ENCODE measurements at places on chromosomes 13 and 19. TPM values are rescaled to one million over a fixed set of nuclear protein-coding genes. Genes with fewer than 3 reads are reported as not detected.

DNA sequence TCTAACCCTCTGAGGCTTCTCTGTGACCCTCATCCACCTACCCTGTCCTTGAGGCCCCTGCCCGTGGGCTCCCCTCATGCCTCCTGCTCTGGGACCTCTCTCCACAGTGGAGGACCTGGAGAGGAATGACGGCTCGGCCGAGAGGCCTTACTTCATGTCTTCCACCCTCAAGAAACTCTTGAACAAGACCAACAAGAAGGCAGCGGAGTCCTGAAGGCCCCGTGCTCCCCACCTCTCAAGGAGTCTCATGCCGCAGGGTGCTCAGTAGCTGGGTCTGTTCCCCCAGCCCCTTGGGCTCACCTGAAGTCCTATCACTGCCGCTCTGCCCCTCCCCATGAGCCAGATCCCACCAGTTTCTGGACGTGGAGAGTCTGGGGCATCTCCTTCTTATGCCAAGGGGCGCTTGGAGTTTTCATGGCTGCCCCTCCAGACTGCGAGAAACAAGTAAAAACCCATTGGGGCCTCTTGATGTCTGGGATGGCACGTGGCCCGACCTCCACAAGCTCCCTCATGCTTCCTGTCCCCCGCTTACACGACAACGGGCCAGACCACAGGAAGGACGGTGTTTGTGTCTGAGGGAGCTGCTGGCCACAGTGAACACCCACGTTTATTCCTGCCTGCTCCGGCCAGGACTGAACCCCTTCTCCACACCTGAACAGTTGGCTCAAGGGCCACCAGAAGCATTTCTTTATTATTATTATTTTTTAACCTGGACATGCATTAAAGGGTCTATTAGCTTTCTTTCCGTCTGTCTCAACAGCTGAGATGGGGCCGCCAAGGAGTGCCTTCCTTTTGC, 10.8 kb upstream of the ILF3 start:
- H3K36me3 ChIP-seq = peaks cover 29% of the 10 kb centered on the region
- H3K27ac ChIP-seq = no peak overlapping the region
- H3K4me3 ChIP-seq = no peak overlapping the region
- peaks cover 5% of the 10 kb centered on the region for H3K4me1 ChIP-seq
- DNase-seq = no peak

DNA sequence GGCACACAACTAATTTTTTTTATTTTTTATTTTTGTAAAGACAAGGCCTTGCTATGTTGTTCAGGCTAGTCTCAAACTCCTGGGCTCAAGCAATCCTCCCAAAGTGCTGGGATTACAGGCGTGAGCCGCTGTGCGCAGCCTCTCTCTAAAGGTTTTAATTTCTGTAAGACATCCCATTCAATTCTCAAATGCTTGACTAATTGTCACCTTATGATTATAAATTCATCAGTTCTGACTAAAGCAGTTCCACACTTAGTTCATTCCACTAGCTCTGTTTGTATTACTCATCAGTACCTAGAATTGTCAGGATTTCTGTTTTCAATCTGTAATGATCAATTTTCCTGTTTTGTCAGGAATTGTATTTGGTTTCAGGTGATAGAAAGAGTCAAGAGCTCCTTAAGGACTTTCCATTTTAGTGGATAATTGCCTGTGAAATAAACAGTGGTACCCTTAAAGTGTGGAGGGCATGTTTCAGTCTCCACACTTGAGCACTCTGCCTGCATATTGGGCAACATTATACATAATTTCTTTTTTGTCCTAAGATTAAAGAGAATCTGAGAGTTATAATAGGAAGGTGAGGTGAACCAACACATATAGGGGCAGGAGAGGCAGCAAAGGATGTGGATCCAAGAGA, 27.6 kb downstream of the GPALPP1 start:
- H3K36me3 ChIP-seq = peaks cover 84% of the 10 kb centered on the region
- H3K4me3 ChIP-seq = no peak overlapping the region
- H3K4me1 ChIP-seq = no peaks in the 10 kb centered on the region
- H3K27me3 ChIP-seq = no peaks in the 10 kb centered on the region
- no peak overlapping the region for H3K27ac ChIP-seq
- DNase-seq = no peak

- H3K4me1 ChIP-seq = peaks cover 8% of the 10 kb centered on the region
- H3K27me3 ChIP-seq = no peaks in the 10 kb centered on the region
- DNase-seq = no peak
Measured at GRCh38 chr13:24910502-24911132, 146.6 kb downstream of the RNF17 start.

DNA sequence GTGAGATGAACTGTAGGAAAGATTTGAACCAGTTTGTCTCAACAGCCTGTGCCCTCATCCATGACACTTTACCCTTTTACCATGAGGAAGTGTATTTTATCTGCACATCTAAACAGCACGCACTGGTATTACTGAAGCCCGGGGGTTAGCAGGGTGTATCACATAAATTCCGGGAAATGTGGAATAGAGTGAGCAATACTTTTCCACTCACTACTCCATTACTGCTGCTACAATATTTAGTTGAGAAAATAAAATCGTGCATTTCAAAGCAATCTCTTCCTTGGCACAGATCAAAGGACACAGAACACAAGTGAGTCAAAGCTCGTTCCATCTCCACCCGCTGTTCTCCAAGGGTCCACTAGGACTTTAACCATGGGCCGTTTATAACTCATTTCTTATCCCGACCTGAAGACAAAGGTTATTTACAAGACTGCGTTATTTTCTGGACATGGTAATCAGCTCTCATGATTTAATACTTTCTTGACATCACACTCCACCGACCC, 35.2 kb downstream of the STK24 start:
- no peaks in the 10 kb centered on the region for H3K27me3 ChIP-seq
- peaks cover 14% of the 10 kb centered on the region for H3K36me3 ChIP-seq
- DNase-seq = no peak
- peaks cover 41% of the 10 kb centered on the region for H3K4me1 ChIP-seq

GRCh38 chr19:44856421-44857083, 10.5 kb downstream of the NECTIN2 start:
- no peak overlapping the region for H3K4me3 ChIP-seq
- H3K4me1 ChIP-seq = peaks cover 19% of the 10 kb centered on the region
- peak; percentile 21 for DNase-seq
- no peaks in the 10 kb centered on the region for H3K27me3 ChIP-seq
- H3K36me3 ChIP-seq = no peaks in the 10 kb centered on the region
- peak overlapping the region; percentile 41 for H3K27ac ChIP-seq

DNA sequence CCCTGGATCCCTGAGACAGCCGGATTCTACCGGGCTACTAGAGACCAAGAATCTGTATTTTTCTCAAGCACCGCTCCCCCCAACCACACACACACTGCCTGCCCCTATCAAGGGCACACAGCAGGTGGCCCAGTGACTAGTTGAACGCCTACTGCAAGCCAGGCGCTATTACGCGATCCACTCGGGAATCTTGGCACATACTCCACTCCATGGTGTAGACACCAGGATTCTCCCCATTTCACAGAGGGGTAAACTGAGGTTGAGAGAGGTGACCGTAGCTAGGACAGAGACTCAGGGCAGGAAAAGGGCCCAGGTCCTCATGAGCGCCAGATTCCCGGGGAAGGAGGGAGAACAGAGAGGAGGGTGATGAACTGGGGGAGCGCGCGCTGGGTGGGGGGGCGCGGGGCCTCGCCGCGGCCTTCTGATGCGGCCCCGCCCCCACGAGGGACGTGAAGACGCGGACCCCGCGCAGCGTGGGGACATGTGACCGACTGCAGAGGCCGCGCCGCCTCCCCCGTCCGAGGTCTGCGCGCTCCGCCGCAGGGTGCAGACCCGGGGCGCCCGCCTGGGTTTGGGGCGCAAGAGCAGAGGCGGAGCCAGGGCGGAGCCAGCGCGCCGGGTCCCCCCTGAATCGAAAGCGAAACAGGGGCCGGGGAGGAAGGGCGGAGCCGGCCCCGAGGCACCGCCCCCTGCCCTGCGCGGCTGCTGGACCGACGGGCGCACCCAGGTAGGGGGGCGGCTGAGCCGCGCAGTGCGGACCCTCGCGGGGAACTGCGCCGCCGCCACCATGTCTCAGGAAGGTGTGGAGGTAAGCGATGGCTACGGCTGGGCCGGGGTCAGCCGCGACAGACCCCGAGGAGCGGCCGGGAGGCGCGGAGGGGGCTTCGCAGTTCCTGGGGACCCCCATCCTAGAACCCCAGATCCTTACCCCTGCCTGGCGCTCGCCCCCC, at the start of gene SHFL:
Gene SHFL, plus strand, starts transcription at position 677 of the 950 bp plus-strand sequence. Its CDS starts 111 bp downstream, at position 788.
- peaks cover 20% of the 10 kb centered on the region for H3K36me3 ChIP-seq
- H3K27me3 ChIP-seq = no peaks in the 10 kb centered on the region
- no peak within 1 kb of the TSS for H3K27ac ChIP-seq
- H3K4me3 ChIP-seq = peak within 1 kb of the TSS; percentile 89
- peaks cover 20% of the 10 kb centered on the region for H3K4me1 ChIP-seq

DNA sequence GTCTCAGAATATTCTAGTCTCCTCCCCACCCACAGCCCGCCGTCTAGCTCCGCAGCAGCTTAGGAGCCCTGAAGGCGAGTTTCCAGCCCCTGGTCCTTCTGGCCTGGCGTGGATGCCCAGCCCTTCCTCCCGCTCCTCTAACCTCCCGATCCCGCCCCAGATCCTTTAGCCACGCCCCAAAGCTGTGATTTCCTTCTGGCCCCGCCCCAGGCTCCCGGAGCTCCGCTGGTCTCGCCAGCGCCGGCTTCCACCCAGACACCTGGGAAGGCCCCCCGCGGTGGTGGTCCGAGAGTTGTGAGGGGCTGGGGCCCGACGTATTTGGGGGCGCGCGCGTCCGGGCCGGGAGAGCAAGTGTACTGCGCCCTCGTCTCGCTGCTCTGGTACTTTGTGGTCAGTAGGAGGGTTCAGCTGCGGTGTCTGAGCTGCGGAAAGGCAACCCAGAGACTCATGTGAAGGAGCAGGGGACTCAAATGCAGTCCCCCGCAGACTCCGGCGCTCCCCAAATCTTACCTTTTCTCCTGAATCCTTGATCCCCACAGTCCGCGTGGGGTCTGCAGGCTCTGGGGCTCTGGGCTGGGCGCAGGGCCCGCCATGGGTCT, at the start of gene CGB7:
Gene CGB7, minus strand, starts transcription at position 114 of the 599 bp plus-strand sequence. CDS start 2,374 bp downstream, outside the sequence.
- H3K4me3 ChIP-seq = peak within 1 kb of the TSS; percentile 43
- no peaks in the 10 kb centered on the region for H3K36me3 ChIP-seq
- DNase-seq = peak; percentile 27
- H3K4me1 ChIP-seq = peaks cover 23% of the 10 kb centered on the region
- no peak within 1 kb of the TSS for H3K27ac ChIP-seq

GRCh38 chr13:34515201-34515600, 426.9 kb upstream of the NBEA start:
- no peaks in the 10 kb centered on the region for H3K36me3 ChIP-seq
- no peaks in the 10 kb centered on the region for H3K4me1 ChIP-seq
- no peak overlapping the region for H3K4me3 ChIP-seq
- H3K27me3 ChIP-seq = no peaks in the 10 kb centered on the region
- DNase-seq = no peak

GRCh38 chr19:52789440-52789839, 2.8 kb upstream of the ZNF600 start:
- H3K27me3 ChIP-seq = no peaks in the 10 kb centered on the region
- no peak for DNase-seq
- no peaks in the 10 kb centered on the region for H3K36me3 ChIP-seq
- peaks cover 13% of the 10 kb centered on the region for H3K4me1 ChIP-seq

DNA sequence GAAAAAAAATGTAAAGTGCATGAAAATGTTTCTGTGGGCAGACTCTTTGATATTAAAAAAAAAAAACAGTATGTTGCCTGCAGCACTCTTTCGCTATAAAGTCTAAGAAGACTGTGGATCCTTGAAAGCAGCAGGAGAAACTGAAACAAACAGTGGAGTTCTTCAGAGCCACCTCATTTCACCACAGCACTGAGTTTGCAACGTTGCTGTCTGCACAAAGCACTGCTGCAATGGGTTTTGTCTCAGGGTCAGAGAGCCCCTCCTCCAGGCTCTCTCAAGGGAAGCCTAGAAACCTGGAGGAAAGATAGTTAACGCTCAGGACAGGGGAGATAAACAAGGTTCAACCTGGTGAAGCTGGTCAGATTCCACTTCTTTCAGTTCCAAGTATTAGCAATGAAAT, 248.7 kb downstream of the EFNB2 start:
- DNase-seq = no peak
- H3K4me3 ChIP-seq = no peak overlapping the region
- no peaks in the 10 kb centered on the region for H3K36me3 ChIP-seq
- no peaks in the 10 kb centered on the region for H3K4me1 ChIP-seq
- H3K27ac ChIP-seq = no peak overlapping the region

DNA sequence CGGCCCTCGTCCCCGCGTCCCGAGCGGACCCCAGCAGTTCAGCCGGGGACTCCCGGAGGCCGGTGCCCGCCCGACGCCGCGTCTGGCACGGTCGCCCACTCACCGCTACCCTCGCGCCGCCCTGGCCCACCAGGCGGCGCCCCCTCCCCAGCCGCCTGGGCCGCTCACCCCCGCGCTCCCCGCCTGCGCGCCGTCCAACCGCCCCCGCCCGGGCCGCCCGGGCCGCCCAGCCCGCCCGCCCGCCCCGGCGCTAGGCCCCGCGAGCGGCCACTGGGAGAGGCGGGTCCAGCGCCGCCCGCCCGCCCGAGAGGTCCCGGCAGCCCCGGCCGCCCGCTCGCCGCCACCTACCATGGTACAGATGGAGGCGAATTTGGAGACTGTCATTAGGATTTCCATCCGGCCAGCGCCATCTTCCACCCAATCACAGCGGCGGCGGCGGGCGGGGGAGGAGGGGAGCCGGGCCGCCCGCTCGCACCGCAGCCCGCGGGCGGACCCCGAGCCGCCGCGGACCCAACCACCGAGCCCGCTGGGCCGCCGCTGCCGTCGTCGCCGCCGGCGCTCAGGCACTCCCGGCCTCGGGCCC, at the start of gene USP12:
Gene USP12, minus strand, starts transcription at position 568 of the 583 bp plus-strand sequence. Its CDS starts 172 bp downstream, at position 396.
- H3K4me3 ChIP-seq = peak within 1 kb of the TSS; percentile 51
- peaks cover 41% of the 10 kb centered on the region for H3K4me1 ChIP-seq
- no peak for DNase-seq
- H3K36me3 ChIP-seq = no peaks in the 10 kb centered on the region

GRCh38 chr13:36323951-36324566, 22.1 kb downstream of the SPART start:
- H3K36me3 ChIP-seq = peaks cover 71% of the 10 kb centered on the region
- H3K4me3 ChIP-seq = no peak overlapping the region
- no peak overlapping the region for H3K27ac ChIP-seq
- H3K4me1 ChIP-seq = peaks cover 3% of the 10 kb centered on the region
- no peak for DNase-seq
- H3K27me3 ChIP-seq = no peaks in the 10 kb centered on the region

DNA sequence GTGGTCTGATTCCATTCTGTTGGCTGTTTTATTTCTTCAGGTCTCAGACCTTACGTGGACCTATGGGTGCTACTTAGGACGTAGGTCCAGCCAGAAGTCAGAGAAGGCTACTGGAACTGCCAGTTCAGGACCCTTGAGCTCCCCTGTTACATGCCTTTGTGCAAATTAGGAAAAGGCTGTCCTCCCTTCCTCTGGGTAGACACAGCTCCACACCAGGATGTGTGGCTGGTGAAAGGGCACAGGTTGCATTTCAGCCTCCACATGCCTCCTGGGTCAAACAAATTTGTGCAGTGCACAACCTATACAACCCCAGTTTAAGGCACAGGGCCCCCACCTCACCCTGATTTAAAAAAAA, 43.9 kb upstream of the MAP3K10 start:
- no peaks in the 10 kb centered on the region for H3K36me3 ChIP-seq
- no peaks in the 10 kb centered on the region for H3K27me3 ChIP-seq
- DNase-seq = no peak
- peaks cover 57% of the 10 kb centered on the region for H3K4me1 ChIP-seq

GRCh38 chr19:39212375-39212742, 8.3 kb upstream of the SYCN start:
- no peak overlapping the region for H3K4me3 ChIP-seq
- no peaks in the 10 kb centered on the region for H3K4me1 ChIP-seq
- H3K36me3 ChIP-seq = no peaks in the 10 kb centered on the region
- peak; percentile 6 for DNase-seq
- H3K27me3 ChIP-seq = no peaks in the 10 kb centered on the region

GRCh38 chr13:99626461-99627082, 125.3 kb downstream of the TM9SF2 start:
- no peak for DNase-seq
- no peaks in the 10 kb centered on the region for H3K27me3 ChIP-seq
- no peak overlapping the region for H3K27ac ChIP-seq
- H3K4me3 ChIP-seq = no peak overlapping the region
- H3K36me3 ChIP-seq = no peaks in the 10 kb centered on the region

The PCDH8 gene
- not detected for polyA plus RNA-seq

The FXYD3 gene
- polyA plus RNA-seq = not detected

The TMEM59L gene
- not detected for polyA plus RNA-seq

The WBP4 gene
- 2.8 TPM for polyA plus RNA-seq
